ENCODE measurements at places on chromosomes 2 and 18. TPM values are rescaled to one million over a fixed set of nuclear protein-coding genes. Genes with fewer than 3 reads are reported as not detected.

Gene ANKRD30B
- not detected for total RNA-seq

Gene EHD3
- 13.0 TPM for total RNA-seq

Gene CROCC2
- 0.26 TPM for total RNA-seq

Gene FAM168B
- total RNA-seq: 77.8 TPM

Gene FAHD2A
- 22.8 TPM for total RNA-seq

Gene ARHGAP15
- total RNA-seq: 19.2 TPM

Gene SLC11A1
- 302 TPM for total RNA-seq

Gene ZEB2
- 178 TPM for total RNA-seq

Gene PDE1A
- total RNA-seq: 6.3 TPM

DNA sequence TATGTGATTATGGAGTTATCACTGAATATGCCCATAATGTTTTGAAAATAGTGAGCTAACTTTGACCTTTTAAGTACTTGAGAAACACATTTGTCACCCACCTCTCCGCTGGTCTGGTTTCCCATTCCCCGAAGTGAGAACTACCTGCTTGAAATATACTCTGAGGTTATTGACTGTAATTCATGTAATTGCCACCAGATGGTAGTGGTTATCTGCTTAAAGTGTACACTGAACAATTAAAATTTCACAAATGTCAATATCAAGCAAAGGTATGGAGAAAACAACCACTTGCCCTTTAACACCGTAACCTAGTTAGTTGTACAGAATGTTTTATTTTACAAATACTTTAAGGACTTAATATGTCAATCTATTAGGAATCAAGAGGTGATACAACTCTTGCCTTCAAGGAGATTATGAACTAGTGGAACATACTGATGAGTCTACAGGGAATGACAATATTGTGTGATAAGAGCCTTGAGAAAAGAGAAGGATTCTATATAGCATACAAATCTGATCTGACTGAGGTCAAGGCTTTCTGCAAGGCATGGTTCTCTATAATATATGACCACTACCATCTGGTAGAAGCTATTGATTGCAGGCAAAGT, 316.8 kb upstream of the KCNH7 start:
- DNase-seq: no peak

DNA sequence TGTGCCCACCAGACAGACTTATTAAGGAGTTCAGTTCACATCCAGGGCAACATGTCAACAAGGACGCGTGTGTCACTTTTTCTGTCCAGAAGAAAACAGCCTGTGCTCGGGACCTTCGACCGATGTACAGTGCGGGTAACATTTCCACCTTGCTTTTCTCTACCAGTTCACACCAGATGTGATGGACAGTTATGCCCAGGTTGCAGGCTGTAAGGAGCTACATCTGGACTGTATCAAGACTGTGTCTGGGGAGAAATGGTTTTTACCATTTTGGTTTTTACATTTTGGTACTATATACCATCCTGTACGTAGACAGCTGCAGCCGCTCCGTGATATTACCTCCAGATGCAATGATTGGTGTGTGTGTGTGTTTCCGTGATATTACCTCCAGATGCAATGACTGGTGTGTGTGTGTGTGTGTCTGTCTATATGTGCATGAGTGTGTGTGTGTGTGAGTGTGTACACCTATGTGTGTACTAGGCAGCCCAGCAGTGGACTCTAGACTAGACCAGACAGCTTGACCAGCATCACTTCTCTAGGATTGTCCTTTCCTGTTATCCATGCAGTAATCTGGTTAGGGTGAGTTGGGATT, 118.0 kb downstream of the COL6A3 start:
- no peak for DNase-seq

DNA sequence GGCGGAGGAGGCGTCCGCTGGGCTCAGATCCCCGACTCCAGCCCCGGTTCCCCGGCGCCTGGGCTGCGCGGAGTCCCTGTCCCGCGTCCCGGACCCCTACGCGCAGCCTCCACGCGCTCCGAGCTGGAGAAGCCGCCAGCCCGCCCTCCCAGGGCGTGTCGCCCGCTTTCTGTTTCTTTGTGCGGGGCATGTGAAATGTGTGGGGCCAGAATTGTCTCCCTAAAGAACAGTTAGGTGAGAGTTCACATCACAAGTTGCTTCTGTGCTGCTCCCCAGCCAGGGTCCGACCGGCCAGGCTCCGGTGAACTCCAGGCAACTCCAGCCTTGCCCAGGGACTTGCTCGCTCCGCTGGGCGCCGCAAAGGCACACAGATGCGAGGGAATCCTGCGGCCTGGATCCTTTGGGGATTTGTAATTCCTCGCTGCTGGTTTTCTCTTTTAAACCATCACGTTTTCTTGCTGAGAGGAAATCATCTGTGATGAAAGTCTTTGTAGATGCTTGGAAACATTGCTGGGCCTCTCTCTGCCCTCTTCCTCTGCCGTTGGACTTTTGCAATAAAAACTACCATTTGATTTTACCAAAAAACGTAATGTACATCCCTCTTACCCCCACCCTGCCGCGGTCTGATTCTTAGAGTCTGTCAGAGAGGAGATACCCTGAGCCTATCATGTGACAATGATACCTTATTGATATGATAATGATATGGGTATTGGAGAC, 631 bp downstream of the GYPC start:
- DNase-seq: peak; percentile 74

- DNase-seq: no peak
Observed at GRCh38 chr18:67468038-67468437, 48.5 kb downstream of the DSEL start.

DNA sequence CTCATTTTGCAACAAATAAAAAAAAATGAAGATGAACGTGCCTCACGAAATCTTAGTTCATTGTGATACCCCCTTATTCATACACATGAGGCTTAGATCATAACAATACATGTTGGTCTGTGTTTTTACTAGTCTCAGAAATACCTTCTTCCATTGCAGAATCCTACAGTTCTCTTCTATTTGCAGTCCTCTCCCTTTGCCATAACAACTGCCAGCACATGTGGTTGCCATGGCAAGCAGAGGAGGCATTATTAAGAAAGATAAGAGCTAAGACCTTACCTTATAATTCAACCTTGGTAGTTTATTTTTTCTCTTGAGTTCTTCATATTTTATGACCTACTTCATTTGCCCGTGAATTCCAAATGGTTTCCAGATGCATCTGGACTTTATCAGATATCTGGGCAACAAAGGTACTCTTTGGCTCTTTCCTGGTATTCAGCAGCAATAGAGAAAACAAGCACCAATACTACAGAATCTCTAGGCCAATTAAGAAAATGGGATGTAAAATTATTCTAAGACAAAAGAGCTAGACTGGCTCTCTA, 524.0 kb downstream of the CMPK2 start:
- DNase-seq: no peak

DNA sequence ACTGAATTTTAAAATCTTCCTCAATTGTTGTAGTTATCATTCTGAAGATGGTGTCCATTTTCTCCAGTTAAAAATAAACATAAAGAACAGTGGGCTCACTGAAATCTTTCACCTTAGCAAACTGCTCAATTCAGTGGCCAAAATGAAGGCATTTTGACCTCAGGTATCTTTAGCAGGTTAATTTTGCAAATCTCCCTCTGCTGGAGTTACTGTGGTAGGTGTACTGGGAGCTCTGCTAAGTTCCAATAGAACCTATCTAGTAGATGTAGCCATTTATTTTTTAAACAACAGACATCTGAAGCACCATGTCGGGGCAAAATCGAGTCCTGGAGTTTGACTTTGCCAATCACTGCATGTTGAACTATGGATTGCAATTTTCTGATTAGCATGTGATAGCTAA, 177.1 kb downstream of the IRS1 start:
- no peak for DNase-seq

- no peak for DNase-seq
Observed at GRCh38 chr2:238996331-238997136, 148.6 kb downstream of the TWIST2 start.

- DNase-seq: no peak
Observed at GRCh38 chr2:47174733-47175361, 19.7 kb upstream of the STPG4 start.

DNA sequence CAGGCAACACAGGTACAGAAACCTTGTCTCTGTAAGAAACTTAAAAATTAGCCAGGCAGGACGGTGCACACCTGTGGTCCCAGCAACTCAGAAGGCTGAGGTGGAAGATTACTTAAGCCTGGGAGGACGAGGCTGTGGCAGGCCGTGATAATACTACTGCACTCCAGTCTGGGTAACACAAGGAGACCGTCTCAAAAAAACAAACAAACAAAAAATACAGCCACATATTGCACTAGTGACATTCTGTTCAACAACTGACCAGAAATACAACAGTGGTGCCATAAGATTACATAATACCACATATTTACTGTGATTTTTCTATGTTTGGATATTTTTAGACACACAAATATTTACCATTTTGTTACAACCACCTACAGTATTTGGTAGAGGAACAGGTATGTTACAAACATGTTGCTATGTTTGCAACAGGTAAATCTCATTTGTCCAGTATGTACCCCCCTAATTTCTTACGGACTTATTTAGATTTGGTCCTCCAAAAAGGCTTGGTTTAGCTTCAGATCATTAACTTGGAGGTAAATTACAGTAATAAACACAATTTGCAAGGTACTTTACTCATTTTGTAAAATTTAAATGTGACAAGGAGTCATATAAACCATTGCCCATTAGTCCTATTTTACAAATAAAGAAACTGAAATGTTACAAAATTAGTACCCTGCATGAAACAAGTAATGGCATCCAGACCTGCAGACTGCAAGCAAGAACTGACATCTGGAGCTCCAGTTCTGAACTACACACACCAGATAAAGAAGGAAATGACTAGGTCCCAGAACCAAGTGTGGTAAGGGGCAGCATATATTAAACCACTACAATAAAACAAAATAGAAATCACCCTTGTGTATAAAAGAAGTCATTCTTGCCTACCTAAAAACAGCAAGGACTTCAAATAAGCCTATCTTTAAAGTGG, 36.8 kb downstream of the TRIP12 start:
- no peak for DNase-seq

DNA sequence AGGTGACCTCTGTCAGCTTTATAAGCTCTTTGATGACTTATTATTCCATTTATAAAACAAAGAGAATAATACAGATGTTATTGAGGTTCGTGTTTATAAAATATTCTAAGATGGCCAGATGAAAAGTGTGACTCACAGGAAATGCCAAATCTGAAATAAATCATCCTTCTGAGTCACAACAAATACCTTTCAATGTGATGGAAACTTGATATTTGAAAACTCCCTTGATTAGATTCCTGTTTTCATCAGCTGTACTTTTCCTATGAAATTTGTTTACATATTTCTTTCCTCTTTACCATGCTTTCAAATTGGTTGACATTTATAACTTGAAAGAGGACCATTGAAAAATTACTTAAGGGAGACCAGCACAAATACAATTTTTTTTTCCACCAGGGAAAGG, 30.6 kb upstream of the PPP1R1C start:
- DNase-seq: no peak

- no peak for DNase-seq
Observed at GRCh38 chr2:3447789-3448317, 68.4 kb downstream of the TRAPPC12 start.

GRCh38 chr2:85073033-85073432, 60.2 kb upstream of the TCF7L1 start:
- DNase-seq: no peak
